ENCODE measurements at places on chromosomes 2 and 18. TPM values are rescaled to one million over a fixed set of nuclear protein-coding genes. Genes with fewer than 3 reads are reported as not detected.
A peak's percentile ranks its signal among the peaks of the same experiment; 100 is the strongest.

Gene TCF4
- total RNA-seq = 0.46 TPM

DNA sequence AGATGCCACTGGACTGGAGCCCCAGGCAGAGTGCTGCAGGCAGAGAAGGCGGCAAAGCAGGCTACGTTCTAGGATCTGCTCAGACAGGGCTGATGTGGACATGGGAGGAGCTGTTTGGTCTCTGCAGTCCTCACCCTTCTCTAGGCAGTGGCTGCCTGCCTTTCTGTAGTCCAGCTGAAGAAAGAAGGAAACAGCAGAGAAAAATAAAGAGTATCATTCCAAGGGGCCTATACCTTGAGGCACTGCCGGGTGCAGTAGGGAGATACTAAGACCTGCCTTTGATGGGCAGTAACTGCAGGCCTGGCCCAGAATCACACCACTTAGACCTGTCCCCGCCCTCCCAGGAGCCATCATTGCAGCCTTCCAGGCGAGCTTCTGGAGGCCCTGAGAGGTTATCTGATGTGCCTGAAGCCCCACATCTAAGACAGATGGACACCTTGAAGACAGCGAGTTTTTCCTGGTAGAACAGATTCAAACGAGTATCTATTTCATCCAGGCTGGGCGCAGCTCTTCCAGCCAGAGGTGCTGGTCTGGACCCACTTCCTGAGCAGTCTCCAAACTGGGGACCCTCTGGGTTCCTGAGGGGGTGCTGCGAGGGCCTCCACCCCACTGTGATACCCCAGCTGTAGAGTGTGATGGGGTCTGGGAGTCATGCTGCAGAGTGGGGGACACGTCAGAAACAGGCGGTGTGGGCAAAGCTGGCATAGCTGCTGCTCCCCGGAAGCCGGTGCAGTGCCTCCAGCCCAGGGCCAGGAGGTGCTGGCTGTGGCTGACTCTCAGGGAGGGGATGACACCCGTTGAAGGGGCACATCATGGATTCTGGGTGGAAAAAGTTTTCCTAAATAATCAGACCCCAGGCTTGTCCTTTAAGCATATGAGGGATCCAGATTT, 87.3 kb upstream of the OTOS start:
- peak; percentile 45 for DNase-seq

Gene TMEM182
- 5.8 TPM for total RNA-seq

DNA sequence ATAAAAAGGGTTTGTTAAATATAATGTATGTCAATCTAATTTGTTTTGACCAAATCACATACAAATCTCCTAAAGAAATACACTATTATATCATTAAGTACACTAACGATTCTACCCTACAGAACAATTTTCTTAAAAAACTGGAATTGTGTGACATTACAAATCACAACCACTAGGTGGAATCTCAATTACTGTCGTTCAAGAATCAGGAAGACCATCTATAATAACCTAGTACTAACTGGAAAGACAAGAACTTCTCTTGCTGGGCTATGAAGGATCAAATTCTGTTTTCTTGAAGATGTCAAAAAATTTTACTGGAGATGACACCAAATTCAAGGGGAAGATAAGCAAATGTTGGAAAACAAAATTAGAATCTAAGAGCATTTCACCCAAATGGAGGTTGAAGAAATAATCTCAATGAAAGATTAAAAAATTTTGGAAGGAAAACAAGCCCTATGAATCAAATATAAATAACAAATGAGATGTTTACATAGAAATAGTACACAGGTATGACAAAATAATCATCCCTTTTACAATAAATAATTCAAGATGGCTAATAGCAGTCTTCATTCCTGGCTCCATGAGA, 110.9 kb downstream of the STK39 start:
- DNase-seq = no peak

DNA sequence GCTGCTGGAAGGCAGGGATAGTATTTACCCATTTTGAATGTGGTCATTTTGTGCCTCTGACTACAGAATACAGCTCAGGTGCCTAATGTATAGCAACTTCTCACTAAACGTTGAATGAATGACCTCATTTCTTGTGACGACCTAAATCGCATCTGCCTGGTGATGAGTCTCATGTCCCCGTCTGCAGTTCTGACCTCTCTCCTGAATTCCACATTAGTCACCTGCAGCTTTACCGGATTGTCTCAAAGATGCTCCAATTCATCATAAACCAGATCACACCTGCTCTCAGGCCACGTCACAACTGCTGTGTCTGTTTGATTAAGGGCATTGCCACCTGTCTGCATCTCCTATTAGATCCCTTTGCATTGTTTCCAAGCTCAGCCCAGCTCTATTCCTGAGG, 133.6 kb upstream of the MYT1L start:
- no peak for DNase-seq

Gene SOWAHC
- 1.0 TPM for total RNA-seq

GRCh38 chr2:113203901-113204519, 30.2 kb downstream of the PSD4 start:
- DNase-seq = peak; percentile 73

DNA sequence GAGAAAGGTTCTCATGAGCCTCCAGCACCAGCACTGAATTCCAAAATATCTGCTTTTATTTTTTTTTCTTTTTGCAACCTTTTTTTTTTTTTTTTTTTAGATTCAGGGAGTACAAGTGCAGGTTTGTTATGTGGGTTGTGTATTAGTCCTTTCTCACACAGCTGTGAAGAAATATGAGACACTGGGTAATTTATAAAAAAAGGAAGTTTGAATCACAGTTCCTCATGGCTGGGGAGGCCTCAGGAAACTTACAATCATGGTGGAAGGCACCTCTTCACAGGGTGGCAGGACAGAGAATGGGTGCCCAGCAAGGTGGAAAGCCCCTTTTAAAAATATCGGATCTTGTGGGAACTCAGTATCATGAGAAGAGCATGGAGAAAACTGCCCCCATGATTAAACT, 7.9 kb upstream of the TMX3 start:
- DNase-seq = no peak

- DNase-seq = no peak
Measured at GRCh38 chr18:5021558-5021957, 175.5 kb downstream of the AKAIN1 start.

GRCh38 chr2:6053743-6054142, 361.6 kb downstream of the SOX11 start:
- no peak for DNase-seq

DNA sequence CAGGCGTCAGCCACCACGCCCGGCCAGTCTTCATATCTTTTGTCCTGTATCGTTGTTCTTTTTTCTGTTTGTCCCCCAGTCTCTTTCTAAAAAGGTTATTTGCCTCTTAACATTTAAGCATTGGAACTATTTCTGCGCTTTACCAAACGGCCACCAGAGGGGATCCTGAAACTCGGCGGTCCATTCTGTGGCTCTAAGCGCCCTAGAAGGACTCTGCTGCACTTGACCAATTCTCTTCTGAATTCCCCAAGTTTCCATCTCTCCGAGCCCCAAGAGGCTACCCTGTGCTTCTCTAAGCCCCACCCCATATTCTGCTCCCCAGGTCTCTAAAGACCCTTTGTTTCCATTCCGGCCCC, 33.1 kb upstream of the REG3G start:
- DNase-seq = no peak

DNA sequence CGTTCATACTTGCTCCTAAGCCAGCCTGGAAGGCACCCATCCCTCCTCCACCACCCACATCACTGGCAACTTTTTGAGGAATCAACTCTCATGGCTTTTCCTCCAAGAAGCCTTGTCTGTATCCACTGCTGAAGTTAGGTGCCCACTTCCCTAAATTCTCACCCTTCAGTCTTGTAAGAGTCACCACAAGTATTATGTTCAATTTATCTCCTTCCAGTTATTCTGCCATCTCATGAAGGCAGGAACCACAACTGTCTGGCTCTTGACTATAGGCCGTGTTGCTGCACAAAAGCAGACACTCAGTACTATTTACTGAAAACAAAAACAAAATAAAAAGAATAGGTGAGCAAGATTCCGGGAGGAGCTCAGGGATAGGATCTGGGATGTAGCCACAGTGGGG, 234.8 kb downstream of the CYRIA start:
- DNase-seq = no peak

- DNase-seq = no peak
Measured at GRCh38 chr2:36727550-36727949, 31.0 kb downstream of the VIT start.

- no peak for DNase-seq
Measured at GRCh38 chr2:144248350-144249034, 271.4 kb downstream of the ZEB2 start.

GRCh38 chr2:230874456-230874855, 9.7 kb downstream of the ITM2C start:
- DNase-seq = no peak

GRCh38 chr2:172082105-172082943, 3.0 kb upstream of the DLX1 start:
- DNase-seq = no peak

- DNase-seq = no peak
Measured at GRCh38 chr18:79589601-79590091, 90.0 kb upstream of the CTDP1 start.

DNA sequence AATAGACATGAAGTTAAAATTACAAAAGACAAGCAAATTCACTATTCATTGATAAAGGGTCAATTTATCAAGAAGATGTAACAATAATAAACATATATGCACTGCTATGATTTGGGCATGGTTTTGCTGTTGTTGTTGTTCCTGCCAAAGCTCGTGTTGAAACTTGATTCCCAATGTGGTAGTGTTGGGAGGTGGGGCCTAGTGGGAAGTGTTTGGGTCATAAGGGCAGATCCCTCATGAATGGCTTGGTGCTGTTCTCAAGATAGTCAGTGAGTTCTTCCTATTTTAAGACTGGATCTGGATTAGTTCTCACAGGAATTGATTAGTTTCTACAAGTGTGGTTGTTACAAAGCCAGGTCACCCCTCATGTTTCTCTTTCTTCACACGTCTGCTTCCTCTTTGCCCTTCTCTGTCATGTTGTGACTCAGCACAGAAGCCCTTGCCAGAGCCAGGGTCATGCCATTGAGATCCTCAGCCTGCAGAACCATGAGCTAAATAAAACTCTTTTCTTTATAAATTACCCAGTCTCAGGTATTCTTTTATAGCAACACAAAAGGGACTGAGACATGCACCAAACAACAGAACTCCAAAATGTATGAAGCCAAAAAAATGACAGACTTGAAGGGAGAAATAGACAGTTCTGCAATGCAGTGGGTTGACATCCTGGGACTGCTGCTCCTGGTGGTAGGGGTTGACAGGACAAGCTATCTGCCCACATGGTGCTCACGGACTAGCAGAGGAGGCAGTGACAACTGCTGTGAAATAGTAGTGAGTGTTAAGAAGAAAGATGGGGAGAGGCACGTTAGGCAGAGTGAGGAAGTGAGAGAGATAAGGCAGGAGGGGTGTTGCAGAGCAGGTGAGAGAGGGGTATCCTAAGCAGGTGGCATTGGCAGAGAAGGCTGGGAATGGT, 18.6 kb upstream of the SKA1 start:
- DNase-seq = no peak

DNA sequence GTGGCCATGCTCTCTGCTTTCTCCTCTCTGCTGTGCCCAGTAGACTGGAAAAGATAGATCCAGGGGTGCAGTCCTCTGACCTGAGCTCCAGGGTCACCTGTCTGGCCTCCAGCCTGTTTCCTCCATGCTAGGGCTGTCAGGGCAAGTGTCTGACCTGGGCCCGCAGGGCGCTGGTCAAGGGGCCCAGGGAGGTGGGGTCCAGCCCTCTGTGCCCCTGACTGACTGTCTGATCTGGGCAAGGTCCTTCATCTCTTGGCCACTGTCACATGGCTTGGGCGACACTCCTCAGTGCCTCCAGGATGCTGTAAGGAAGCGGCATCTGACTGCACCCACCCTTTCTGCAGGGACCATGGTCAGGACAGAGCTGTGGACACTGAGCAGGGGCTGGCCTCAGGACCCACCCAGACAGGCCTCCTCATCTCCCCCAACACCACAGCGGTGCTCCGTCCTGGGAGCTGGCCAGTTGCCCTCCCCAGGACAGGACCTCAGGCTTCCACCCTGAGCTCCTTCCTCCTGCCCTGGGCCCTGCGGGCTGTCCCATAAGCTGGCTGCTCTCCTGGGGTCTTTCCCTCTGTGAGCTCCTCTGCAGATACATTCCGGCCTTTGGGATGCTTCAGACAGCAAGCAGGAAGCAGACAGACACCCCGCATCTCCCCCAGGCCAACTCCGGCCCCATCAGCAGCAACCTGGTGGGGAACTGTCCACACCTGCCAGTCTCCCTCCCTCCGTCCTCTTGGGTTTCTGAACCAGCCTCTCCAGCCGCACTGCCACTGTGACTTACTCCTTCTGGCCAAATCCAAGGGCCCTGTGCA, 21.2 kb upstream of the ALPI start:
- no peak for DNase-seq

DNA sequence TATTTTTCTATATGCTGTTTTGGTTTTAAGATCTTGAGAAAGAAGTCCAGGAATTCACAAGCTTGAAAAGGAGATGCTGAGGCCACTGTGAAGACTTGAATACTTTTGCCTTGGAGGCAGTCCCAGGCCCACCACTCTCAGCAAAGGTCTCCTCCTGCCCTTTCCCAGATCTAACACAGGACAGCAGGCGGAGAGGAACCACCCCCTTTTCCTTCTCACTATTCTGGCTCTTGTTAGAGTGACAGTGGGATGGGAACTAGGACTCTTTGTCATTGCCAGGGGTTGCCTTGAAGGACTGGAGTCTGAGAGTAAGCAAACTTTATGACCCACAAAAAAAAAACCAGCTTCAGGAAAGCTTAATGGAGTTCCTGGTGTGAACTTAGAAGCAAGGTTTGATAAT, 54.7 kb downstream of the E2F6 start:
- no peak for DNase-seq

GRCh38 chr18:3500016-3500415, 50.0 kb downstream of the TGIF1 start:
- no peak for DNase-seq

Gene FAM228A
- 0.14 TPM for total RNA-seq

GRCh38 chr18:12362473-12363174, 14.4 kb downstream of the AFG3L2 start:
- DNase-seq = no peak

DNA sequence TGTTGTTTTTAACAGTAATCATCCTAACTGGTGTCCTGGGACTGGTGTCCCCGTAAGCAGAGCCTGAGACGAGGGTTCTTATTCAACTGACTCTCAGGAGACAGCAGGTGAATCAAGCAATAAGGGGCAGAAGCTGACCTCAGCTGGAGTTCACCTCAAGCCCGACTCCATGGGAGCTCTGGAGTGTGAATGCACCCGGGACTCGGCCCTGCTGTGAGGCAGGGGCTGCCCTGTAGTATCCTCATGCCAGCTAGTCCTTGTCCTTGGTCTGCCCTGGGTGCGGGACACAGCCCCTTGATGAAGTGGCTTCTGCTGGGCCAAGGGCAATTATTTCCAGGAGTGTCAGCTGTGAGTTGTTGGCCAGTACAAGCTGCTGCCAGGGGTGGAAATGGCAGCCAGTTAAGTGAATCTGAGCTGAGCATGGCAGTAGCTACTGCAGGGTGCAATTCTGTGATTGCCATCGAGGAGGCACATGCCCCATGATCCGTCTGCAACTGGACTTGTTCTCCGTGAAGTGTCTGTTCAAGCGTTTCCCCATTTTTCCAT, 54.9 kb upstream of the OTOS start:
- DNase-seq = no peak

Gene SERPINB3
- not detected for total RNA-seq

Gene TMBIM1
- total RNA-seq = 46.1 TPM
